Chondrocyte (in vitro differentiated cells): ENCODE measurements at places on chromosomes 6 and 20.

DNA sequence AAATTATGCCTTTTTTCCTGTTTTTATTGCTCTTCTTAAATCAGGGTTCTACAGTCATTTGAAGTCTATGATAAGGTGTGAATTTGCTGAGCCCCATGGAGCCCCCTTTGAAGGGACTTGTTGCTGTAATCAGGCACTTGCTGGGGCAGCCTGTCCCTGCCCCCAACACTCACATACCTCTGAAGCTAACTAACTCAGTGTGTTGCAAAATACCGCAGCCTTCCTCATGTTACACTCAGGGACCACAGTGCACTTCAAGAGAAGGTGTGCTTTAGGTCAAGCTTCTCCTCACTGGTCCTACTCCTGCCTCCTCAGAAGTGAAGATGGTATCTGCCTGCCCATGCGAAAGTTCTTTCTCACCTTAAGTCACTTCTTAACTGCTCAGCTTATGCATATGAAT lies 66.1 kb upstream of the GLP1R start:
- no peak for DNase-seq

DNA sequence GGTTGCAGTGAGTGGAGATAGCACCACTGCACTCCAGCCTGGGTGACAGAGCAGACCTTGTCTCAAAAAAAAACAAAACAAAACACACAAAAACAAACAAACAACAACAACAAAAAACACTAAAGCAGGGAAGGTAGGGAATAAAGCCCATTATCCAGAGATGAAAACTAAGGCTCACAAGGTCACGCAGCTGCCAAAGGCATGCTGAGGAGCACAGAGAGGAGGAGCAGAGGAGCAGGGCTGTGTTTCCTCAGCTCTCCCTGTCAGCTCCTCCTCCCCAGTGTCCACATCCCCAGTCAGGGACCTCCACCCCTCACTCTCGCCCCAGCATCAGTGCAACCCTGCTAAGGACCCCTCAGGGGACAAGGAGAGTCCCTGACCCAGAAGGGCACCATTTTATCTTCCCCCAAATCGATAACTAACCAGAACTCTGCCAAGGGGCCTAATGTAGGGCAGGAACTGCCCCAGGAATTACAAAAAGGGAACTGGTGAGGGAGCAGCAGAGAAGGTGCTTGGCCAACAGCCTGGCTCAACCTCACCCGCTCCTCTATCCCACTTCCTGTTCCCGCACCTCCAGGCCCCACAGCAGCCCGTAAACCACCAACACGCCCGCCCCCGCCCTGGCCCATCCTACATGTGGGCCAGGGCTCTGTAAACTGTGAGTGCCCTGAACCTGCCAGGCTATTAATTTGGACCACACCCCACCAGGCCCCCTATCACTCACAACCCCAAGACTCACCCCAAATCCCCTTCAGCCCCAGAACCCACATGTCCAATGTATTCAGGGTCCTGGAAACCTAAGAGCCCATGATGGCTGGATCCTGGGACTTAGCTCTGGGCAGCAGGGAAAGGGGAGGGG lies 9.0 kb downstream of the TEAD3 start:
- no peak for DNase-seq

DNA sequence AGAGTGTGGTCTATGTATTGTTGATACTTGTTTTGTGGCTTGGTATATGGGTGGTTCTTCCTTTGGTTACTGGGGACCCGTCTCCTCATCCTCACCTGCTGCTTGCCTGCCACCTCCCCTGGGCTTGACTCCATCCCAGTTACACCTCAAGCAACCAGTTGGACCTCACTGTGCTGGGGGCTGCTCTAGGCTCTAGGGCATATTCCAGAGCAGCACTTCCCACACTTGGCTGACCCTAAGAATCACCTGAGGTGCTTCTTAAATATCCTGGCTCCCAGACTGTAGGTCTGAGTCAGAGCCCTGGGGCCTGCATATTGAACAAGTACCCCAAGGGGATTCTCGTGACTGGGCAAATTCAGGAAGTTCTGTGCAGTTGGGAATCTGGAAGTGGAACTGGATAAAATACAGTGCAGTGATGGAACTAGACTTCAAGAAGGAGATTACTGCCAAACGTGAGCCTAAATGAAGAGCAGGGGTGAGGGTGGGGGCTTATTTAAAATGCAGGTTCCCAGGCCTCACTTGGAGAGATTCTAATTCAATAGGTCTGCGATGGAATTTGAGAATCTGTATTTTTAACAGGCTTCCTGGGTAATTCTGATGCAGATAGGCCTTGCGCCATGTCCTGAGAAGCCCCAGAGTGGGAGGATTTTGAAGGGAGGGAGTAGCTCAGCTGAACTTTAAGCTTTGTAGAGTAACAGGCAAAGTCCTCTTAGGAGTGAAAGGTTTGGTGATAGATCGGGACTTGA lies 7.6 kb downstream of the SPATS1 start:
- no peak for DNase-seq

DNA sequence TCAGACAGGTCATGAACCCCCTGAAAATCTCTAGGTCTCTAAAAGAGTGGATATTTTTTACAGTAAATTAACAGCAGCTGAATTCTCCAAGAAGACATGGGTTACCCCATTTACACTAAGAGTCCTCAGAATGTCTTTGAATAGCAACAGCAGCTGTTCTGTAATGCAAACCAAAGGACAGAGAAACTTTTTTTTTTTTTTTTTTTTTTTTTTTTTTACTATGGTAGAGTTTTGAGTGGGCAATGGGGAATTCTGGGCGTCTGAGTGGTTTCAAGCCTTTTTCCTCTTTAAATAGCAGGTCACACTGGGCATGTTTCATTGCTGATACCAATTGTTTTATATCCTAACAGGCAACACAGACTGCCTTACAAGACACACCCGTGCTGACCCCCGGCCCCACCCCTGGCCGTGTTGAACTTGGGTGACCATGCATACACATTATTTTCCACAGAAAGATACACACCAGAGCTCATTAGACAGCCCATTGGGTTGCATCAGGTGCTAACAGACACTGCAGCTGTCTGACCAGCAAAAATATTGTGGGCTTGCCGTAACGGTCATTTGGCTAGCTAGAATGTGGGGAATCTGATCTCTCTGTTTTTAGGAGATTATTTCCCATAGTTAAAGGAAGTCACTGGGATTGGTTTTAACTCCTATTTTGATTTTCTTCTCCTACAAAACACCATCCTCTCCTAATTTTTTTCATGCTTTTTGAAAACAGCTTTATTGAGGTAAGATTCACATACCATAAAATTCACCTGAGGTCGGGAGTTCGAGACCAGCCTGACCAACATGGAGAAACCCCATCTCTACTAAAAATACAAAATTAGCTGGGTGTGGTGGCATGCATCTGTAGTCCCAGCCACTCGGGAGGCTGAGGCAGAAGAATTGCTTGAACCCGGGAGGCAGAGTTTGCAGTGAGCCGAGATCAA lies 26.7 kb upstream of the IRF4 start:
- DNase-seq, result peak; percentile 79

DNA sequence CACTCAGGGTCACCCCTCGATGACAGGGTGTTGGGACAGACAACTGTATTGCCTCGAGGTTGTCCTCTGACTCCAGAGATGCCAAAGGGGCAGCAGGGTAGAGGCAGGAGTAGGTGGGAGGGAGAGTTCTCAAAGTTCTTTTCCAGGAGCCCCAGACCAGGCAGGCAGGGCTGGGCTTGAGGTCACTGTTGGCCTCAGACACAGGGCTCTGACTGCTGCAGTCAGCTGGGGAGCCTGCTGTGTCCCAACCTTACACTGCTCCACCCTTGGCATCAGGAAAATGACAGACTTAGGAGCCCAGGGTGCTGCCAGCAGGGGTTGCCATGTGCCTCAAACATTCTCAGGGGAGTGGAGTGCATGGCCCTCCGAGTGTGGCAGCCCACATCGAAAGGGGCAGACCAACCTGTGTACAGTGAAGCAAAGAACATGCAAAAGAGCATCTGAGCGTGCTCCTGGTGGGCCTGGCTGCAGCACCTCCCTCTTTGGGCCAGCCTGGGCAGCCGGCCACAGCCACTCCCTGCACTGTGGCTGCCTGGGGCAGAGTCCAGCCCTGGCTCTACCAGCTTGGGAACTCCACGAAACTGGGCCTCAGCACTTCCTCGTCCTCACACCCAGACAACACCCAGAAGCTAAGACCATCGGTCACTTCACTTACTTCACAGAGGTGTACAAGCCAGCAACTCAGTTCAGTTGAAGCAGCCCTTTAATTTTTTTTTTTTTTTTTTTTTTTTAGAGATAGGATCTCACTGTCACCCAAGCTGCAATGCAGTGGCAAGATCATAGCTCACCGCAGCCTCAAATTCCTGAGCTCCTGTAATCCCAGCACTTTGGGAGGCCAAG lies 24.0 kb downstream of the C6orf132 start:
- DNase-seq, result no peak

DNA sequence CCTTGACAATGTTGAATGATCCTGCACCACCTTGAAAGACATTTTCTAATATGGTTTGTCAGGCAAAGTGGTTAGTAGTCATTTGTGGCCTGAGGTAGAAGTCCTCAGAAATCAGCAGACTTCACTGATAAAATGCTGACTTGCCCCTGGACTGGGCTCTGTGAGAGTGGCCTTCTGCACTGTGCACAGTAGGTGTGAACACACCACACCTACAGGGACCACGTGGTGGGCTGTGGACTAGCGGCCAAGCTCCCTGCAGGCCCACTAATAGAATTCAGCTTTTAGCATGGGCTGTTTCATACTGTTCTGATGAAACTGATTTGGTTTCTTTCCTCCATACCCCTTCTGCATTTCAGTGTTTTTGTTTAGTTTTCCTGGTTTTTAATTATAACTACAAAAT lies 7.3 kb downstream of the BPHL start:
- no peak for DNase-seq

- no peak for DNase-seq
Measured at GRCh38 chr6:168310403-168310802, 9.2 kb downstream of the DACT2 start.

DNA sequence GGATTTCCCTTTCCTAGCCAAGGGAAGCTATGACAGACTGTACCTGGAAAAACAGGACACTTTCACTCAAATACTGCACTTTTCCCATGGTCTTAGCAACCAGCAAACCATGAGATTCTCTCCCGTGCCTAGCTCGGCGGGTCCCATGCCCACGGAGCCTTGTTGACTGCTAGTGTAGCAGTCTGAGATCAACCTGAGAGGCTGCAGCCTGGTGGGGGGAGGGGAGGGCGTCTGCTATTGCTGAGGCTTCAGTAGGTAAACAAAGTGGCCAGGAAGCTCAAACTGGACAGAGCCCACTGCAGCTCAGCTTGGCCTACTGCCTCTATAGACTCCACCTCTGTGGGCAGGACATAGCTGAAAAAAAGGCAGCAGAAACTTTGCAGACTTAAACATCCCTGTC lies 61.8 kb downstream of the EPM2A start:
- DNase-seq, result no peak

- DNase-seq, result no peak
Measured at GRCh38 chr6:155314773-155315515, 660 bp upstream of the TFB1M start.
